Panc1 (cell line): ENCODE measurements at places on chromosomes 12 and 14. TPM values are rescaled to one million over a fixed set of nuclear protein-coding genes. Genes with fewer than 3 reads are reported as not detected.

DNA sequence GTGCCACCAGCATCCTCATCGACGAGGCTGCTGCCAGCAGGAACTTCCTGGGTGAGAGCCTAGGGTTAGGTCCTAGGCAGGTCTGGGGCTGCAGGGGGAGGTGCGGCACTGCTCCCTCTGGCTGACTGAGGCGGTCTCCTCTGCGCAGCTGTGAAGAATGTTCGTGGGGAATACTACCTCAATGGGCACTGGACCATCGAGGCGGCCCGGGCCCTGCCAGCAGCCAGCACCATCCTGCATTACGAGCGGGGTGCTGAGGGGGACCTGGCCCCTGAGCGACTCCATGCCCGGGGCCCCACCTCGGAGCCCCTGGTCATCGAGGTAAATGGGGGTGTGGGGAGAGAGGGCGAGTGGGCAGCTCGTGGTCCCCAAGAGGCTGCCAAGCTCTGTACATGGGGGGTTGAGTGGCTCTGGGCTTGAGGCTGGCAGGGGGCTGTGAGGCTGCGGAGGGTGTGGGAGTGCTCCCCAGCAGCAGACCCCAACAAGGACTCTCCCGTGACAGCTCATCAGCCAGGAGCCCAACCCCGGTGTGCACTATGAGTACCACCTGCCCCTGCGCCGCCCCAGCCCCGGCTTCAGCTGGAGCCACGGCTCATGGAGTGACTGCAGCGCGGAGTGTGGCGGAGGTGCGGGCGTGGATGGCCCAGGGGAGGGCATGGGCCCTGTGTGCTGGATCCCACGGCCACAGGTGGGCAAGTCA, 14.4 kb downstream of the PAPLN start:
- DNase-seq, result no peak
- no peaks in the 10 kb centered on the region for H3K27me3 ChIP-seq
- H3K4me3 ChIP-seq, result no peak overlapping the region

GRCh38 chr14:61524936-61525292, 170.4 kb upstream of the HIF1A start:
- no peaks in the 10 kb centered on the region for H3K27me3 ChIP-seq
- H3K4me1 ChIP-seq, result no peaks in the 10 kb centered on the region
- no peaks in the 10 kb centered on the region for H3K36me3 ChIP-seq

- no peak overlapping the region for H3K27ac ChIP-seq
- no peaks in the 10 kb centered on the region for H3K27me3 ChIP-seq
- peak; percentile 58 for DNase-seq
- no peaks in the 10 kb centered on the region for H3K36me3 ChIP-seq
- H3K4me3 ChIP-seq, result no peak overlapping the region
Measured at GRCh38 chr12:100554608-100555077, 18.8 kb upstream of the GAS2L3 start.

DNA sequence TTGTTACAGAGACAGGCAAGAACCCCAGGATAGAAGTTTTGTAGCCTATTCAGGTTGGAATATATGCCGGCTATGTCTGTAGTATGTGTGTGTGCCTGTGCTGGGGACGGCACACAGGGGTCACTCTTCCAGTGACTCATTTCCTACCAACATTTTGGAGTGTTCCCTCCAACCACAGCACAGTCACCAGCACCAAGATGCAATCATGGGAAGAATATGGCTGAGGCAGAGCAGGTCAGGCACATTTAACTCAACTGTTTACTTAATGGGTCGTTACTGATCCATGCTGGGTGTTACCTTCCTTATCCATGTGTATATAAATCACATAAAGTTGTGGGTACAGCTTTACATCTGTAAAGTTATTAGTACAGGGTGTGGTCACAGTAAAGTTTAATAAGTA, 178.3 kb downstream of the PRKD1 start:
- no peaks in the 10 kb centered on the region for H3K27me3 ChIP-seq
- H3K4me1 ChIP-seq, result no peaks in the 10 kb centered on the region
- no peak for DNase-seq
- H3K36me3 ChIP-seq, result no peaks in the 10 kb centered on the region

- H3K4me3 ChIP-seq, result no peak overlapping the region
- no peak for DNase-seq
- H3K36me3 ChIP-seq, result no peaks in the 10 kb centered on the region
- no peak overlapping the region for H3K27ac ChIP-seq
Measured at GRCh38 chr12:107783406-107784376, 9.2 kb downstream of the ASCL4 start.

DNA sequence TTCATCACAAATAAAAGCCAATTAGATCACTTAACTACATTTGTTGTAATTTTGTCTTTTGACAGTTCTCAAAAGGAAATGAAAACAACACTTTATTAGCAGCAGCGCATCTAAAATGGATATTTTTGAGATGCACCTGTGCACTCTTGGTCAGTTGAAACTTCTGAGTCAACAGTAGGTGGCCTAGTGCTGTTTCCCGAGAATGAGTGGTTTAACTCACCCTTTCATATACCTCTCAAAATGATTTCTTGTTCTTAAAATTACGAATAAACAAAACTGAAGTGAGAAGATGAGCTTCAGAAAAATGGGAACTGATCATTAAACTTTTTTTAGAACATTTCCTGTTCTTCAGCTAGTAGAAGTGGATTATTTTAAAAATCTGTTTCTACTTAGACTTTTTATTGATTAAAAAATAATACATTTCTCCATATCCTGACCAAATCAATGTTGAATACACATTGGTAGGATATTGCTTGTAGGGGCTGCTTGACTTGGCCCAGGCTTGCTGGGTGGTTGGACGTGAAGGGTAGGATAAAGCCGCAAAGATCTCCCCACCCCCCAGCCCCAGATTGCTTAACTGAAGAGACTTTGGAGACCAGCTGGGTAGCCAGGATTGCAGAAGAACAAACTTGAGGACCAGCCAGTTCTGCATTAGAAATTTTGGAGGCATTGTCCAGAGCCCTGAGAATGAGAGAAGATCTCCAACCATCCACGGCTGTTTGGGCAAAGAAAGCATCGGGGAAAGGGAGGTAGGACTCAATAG, 22.3 kb upstream of the STK38L start:
- H3K27me3 ChIP-seq, result peaks cover 4% of the 10 kb centered on the region; the same call in 1 of the 2 replicates
- H3K4me1 ChIP-seq, result no peaks in the 10 kb centered on the region
- no peak overlapping the region for H3K4me3 ChIP-seq
- no peaks in the 10 kb centered on the region for H3K36me3 ChIP-seq

DNA sequence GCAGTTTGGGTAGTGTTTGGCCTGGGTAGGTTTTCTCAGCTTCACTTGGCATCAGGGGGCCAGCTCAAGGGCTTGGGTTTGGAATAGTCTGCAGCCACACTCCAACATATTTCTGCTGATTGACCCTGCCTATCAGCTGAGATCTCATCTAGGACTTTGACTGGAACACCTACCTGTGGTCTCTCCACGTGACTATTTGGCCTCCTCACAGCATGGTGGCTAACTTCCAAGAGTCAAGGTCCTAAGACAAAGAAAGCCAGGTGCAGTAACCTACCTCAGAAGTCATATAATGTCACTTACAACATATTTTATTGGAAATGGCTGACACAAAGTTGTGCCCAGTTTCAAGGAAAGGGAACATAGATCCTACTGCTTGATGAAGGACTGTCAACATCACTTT, 481.0 kb downstream of the EGLN3 start:
- no peaks in the 10 kb centered on the region for H3K4me1 ChIP-seq
- no peak overlapping the region for H3K4me3 ChIP-seq
- no peak for DNase-seq
- H3K27me3 ChIP-seq, result no peaks in the 10 kb centered on the region

- H3K4me1 ChIP-seq, result no peaks in the 10 kb centered on the region
- no peak for DNase-seq
- peaks cover 13% of the 10 kb centered on the region for H3K36me3 ChIP-seq
- H3K4me3 ChIP-seq, result no peak overlapping the region
- no peak overlapping the region for H3K27ac ChIP-seq
- H3K27me3 ChIP-seq, result no peaks in the 10 kb centered on the region
Measured at GRCh38 chr12:56425940-56426438, 23.2 kb downstream of the TIMELESS start.

DNA sequence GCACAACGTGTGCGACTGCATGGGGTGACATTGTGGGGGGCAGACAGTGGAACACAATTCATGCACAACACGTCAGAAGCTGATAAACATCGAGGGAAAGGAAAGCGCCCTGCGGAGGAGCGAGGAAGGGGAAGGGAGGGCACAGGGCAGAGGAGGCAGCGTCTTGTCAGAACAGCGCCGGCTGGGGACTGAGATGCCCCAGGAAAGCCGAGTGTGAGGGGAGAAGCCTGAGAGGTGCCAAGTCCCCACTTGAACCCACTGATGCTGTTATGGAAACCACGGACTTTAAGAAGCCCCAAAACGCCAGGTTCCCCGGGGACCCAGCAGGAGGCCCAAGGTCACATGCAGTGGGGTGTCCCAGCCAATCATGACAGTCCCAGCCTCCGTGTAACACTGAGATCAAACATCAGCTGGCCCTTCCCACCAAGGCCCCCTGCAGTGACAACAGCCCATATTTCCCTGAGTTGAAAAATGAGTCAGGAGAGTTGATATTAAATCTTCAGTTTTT, 70.0 kb downstream of the GALNT9 start:
- H3K27me3 ChIP-seq, result no peaks in the 10 kb centered on the region; the same call in 1 of the 2 replicates
- no peaks in the 10 kb centered on the region for H3K36me3 ChIP-seq

- no peak for DNase-seq
- H3K4me3 ChIP-seq, result no peak overlapping the region
- no peaks in the 10 kb centered on the region for H3K27me3 ChIP-seq
- peaks cover 4% of the 10 kb centered on the region for H3K36me3 ChIP-seq
- H3K27ac ChIP-seq, result no peak overlapping the region
- no peaks in the 10 kb centered on the region for H3K4me1 ChIP-seq
Measured at GRCh38 chr12:57299514-57300016, 48.6 kb upstream of the STAC3 start.

Gene POTEM
- total RNA-seq, result not detected
